ENCODE measurements at places on chromosomes 2 and 18. TPM values are rescaled to one million over a fixed set of nuclear protein-coding genes. Genes with fewer than 3 reads are reported as not detected.

M1AP gene
- not detected for total RNA-seq

CMPK2 gene
- total RNA-seq: 9.3 TPM

DAW1 gene
- not detected for total RNA-seq

IL37 gene
- not detected for total RNA-seq

LTBP1 gene
- total RNA-seq: 46.7 TPM

NBEAL1 gene
- total RNA-seq: 27.3 TPM

SCN1A gene
- 0.33 TPM for total RNA-seq

PLEKHH2 gene
- 35.3 TPM for total RNA-seq

FBXO15 gene
- not detected for total RNA-seq

BOLL gene
- not detected for total RNA-seq

IL1F10 gene
- not detected for total RNA-seq

MC4R gene
- not detected for total RNA-seq

MRPL44 gene
- total RNA-seq: 21.9 TPM

CNTNAP5 gene
- 4.5 TPM for total RNA-seq

CIB4 gene
- total RNA-seq: not detected

ANKRD30B gene
- total RNA-seq: not detected

SERPINB3 gene
- not detected for total RNA-seq

CAPN14 gene
- not detected for total RNA-seq

TCF7L1 gene
- total RNA-seq: 3.1 TPM

GPAT2 gene
- total RNA-seq: 4.9 TPM

ABCB11 gene
- under 0.01 TPM for total RNA-seq

SAG gene
- not detected for total RNA-seq

TANC1 gene
- total RNA-seq: 62.7 TPM

STK39 gene
- total RNA-seq: 26.3 TPM

ALKAL2 gene
- total RNA-seq: 2.7 TPM

ABCG8 gene
- not detected for total RNA-seq

EMX1 gene
- total RNA-seq: not detected

BIN1 gene
- 57.9 TPM for total RNA-seq

TOGARAM2 gene
- total RNA-seq: 3.2 TPM

NMUR1 gene
- total RNA-seq: 0.14 TPM

OXER1 gene
- total RNA-seq: 0.33 TPM

HSBP1L1 gene
- total RNA-seq: 21.0 TPM

GALNT14 gene
- 1.2 TPM for total RNA-seq

IL36A gene
- total RNA-seq: not detected

AMMECR1L gene
- 8.1 TPM for total RNA-seq

OTOS gene
- not detected for total RNA-seq

LYG2 gene
- total RNA-seq: not detected

FOXI3 gene
- not detected for total RNA-seq
